ENCODE measurements at places on chromosomes 4 and X. TPM values are rescaled to one million over a fixed set of nuclear protein-coding genes. Genes with fewer than 3 reads are reported as not detected.

ATP1B4 gene
- not detected for total RNA-seq

- no peak for DNase-seq
- no peaks in the 10 kb centered on the region for H3K36me3 ChIP-seq
- no peaks in the 10 kb centered on the region for H3K4me1 ChIP-seq
- no peak overlapping the region for H3K4me3 ChIP-seq
Measured at GRCh38 chrX:136546371-136546781, 14.4 kb downstream of the VGLL1 start.

- no peaks in the 10 kb centered on the region for H3K4me1 ChIP-seq
- no peaks in the 10 kb centered on the region for H3K27me3 ChIP-seq
- DNase-seq: no peak
Measured at GRCh38 chrX:149908308-149908707, 21.1 kb upstream of the HSFX4 start.

DNA sequence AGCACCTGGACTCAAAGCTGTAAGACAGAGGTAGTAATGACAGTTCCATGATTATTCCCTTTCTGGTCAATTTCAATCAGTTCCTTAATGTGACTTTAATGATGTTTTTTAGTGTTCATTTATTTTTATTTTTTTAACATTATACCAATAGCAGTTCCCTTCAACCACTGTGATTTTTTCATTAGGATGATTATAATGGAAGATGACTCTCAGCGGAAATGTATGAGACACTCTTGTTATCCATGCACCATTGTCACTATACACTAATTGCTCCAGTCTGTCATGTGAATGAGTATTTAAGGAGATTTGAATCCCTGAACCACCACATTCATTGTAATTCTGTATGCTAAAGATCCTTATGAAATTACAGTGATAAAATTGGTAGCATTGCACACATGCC, 2102.3 kb upstream of the AGA start:
- H3K27ac ChIP-seq: no peak overlapping the region
- DNase-seq: no peak
- no peaks in the 10 kb centered on the region for H3K36me3 ChIP-seq
- no peaks in the 10 kb centered on the region for H3K4me1 ChIP-seq

- no peaks in the 10 kb centered on the region for H3K27me3 ChIP-seq
- no peaks in the 10 kb centered on the region for H3K4me1 ChIP-seq
- H3K4me3 ChIP-seq: no peak overlapping the region
- no peak overlapping the region for H3K27ac ChIP-seq
- no peaks in the 10 kb centered on the region for H3K36me3 ChIP-seq
- no peak for DNase-seq
Measured at GRCh38 chr4:95466791-95467190, 82.0 kb downstream of the UNC5C start.

Measured in colonic mucosa (tissue), 4 donors.